Dermis blood vessel endothelial cell (primary cell): ENCODE measurements at places on chromosomes 1 and 21. TPM values are rescaled to one million over a fixed set of nuclear protein-coding genes. Genes with fewer than 3 reads are reported as not detected.
A peak's percentile ranks its signal among the peaks of the same experiment; 100 is the strongest.

- DNase-seq = no peak
These were observed 56.7 kb downstream of the GADD45A start for GRCh38 chr1:67741736-67742135.

DNA sequence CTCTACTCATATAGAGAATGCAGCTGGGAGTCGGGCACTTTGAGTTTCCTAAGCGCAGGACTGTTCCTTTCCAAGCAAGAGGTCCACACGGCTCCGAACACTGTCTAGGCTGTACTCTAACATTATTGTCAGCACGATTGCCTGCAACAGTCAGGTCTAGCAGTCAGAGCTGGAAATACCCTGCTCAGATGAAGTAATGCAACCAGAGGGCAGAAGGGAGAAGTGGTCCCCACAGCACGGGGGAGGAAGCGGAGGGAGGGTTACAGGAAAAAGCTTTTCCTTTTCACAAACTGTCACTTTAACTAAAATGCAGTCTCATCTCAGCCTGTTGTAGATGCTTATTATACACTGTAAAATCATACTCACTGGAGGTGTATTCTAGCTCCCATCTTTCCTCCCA lies 98.9 kb upstream of the SLC44A3 start:
- DNase-seq = no peak

DNA sequence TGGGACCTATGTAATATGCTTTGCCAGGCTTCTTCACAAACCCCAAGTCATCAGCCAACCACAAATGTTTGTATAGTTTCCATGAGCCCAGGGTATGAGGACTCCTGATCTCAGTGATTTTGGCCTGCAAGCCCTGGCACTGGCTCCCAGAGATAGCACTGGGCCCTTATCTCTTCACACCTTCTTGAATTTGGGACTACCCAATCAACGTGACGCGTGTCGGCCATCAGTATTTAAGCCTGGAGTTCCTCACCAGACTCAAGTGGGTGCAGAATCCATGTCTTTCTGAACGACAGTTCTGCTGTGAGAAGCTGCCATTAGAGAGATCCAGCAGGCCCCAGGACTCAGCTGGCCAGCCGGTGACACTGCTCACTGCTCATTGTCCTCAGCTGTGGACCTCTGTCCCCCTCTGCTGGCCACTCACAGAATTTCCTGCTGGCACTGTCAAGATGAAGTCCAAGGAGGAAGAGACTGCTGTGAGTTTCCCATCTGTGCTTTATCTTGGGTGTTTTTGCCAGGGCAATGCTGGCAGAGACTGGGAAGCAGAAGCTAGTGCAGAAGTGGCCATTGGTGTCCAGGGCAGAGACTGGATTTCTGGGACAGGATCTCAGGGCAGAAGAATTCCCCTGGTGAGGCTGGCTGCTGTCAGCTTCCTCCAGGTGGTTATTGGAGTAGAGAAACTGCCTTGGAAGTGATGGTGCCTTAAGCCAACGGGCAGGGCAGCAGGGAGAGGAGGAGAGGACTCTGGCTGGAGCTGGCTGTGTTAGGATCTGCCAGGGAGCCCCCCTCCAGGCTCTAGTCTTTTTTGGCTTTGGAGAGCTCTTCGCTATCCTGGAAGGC lies 28.4 kb downstream of the TMCC2 start:
- peak; percentile 92 for DNase-seq

- DNase-seq = peak; percentile 25
These were observed 26.1 kb upstream of the LAMC2 start for GRCh38 chr1:183159960-183160359.

The DMBX1 gene
- total RNA-seq = not detected in 2 replicates
